Heart right ventricle (tissue), 16 donors: ENCODE measurements at places on chromosomes 1 and 21. TPM values are rescaled to one million over a fixed set of nuclear protein-coding genes. Genes with fewer than 3 reads are reported as not detected.
A peak's percentile ranks its signal among the peaks of the same experiment; 100 is the strongest.

The HES5 gene
- polyA plus RNA-seq: 1.0 TPM

The PRKAA2 gene
- 23.7 TPM for polyA plus RNA-seq

The RHBDL2 gene
- 0.30 TPM for polyA plus RNA-seq

DNA sequence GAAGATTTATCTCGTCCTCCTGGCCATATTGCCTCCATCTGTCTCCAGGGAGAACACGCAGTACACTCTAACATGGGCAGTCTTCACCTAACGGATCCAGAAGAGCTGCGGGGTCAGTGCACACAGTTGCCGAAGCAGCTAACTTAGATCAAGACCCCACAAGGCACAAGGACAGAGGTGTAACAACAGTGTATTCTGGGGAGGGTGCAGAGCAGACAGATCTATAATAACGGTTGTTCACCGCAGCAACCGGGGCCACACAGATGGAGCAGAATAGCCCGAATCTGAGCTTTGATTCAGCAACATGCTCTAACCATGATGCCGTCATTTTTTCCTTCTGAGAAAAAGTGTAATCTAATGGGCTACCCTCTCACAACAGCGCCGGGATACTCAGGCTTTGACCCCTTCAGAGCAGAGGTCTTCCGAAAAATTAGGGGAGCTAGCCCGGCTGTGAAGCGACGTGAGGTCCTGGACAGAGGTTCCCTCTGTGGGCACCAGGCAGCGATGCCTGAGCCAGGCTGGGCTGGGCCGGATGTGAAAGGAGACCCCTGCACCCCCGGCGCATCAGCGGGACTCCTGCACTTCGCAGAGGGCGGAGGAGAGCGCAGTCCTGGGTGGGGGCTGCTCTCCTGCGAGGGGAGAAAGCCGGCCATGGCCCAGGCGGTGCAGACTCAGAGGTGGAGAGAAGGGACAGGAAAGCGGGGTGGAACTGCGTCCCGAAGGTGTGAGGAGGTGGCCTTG is 57.5 kb downstream of the BCL9 start:
- H3K36me3 ChIP-seq: no peaks in the 10 kb centered on the region
- peak overlapping the region; percentile 95 for H3K27ac ChIP-seq
- H3K4me1 ChIP-seq: peaks cover 19% of the 10 kb centered on the region
- peak overlapping the region; percentile 69 for H3K4me3 ChIP-seq
- no peaks in the 10 kb centered on the region for H3K27me3 ChIP-seq
- no peak for DNase-seq

GRCh38 chr1:32028746-32029145 is 15.1 kb downstream of the KHDRBS1 start:
- DNase-seq: no peak
- peaks cover 24% of the 10 kb centered on the region for H3K4me1 ChIP-seq
- H3K27ac ChIP-seq: no peak overlapping the region
- no peaks in the 10 kb centered on the region for H3K27me3 ChIP-seq
- H3K4me3 ChIP-seq: no peak overlapping the region

DNA sequence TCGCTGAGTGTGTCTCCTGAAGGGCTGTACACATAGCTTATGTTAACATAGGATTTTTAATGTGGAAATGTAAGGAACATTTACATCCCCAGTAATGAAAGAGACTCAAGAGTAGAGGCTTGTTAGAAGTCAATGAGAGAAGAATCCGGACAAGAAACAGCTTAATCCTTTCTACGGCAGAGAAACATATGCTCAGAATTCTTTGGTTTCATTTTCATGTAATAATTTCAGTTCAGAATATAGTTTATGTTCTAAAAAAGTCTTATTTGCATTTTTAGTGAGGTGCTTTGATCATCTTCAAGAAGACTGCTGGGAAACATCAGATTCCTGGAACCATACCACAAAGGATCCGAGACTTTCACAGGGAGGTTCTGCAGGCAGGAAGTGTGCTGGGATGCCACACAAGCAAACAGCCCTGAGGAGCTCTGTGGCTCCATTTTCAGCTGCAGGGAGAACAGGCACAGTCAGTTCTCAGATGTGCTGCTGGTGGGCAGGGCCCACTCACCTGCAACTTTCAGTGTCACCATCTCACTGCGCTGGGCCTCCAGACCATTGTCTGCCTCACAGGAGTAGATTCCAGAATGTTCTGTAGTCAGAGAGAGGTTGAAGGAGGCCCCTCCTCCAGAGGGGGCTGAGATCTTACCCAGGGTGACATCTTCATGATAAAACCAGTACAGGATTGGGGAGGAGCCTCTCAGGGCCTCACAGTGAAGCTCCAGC is 28.4 kb downstream of the FCRL5 start:
- H3K27ac ChIP-seq: no peak overlapping the region
- no peak overlapping the region for H3K4me3 ChIP-seq
- no peak for DNase-seq
- no peaks in the 10 kb centered on the region for H3K27me3 ChIP-seq

GRCh38 chr1:52834798-52835197 is 7.8 kb upstream of the ZYG11A start:
- no peaks in the 10 kb centered on the region for H3K4me1 ChIP-seq
- no peak overlapping the region for H3K4me3 ChIP-seq
- no peaks in the 10 kb centered on the region for H3K36me3 ChIP-seq

DNA sequence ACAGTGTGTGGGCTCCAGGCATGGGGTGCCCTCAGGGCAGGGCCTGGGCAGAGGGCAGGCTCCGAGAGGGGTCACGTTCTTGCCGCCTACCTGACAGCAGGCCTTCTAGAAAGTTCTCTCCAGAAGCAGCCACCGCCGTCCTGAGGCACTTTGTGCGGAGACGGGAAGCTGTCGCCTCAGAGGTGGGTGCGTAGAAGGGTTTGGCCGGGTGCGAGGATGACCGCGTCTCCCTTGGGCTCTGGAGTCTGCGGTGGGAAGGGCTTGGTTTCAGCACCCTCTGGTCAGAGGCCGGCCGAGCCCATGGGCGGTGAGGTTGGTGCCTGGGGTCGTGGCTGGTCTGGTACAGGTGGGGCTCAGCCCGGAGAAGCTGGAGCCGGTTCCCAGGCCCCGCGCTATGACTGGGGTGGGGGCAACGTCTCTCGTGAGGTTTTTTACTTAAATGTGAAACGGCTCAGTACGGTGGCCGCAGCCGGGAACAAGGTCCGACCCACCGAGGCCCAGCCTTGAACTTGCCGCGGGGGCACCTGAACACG is 10.1 kb upstream of the TTLL10 start:
- peaks cover 62% of the 10 kb centered on the region for H3K27me3 ChIP-seq
- H3K27ac ChIP-seq: no peak overlapping the region
- H3K4me1 ChIP-seq: peaks cover 2% of the 10 kb centered on the region
- no peaks in the 10 kb centered on the region for H3K36me3 ChIP-seq
- DNase-seq: no peak

DNA sequence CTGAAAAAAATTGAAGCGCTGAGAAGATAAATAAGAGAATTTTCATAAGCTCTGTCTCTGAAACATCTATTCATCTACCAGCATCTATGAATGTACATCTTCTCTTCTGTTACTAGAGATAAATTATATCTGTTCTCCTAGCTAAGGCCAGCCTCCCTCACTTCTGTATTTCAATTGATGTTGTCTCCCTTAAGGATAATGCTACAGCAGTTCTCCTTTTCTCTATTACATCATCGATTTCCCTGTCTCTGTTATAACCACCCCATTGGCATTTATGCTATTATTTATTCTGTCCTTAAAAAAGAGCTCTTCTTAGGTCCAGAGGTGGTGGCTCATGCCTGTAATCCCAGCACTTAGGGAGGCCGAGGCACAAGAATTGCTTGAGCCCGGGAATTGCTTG is 42.9 kb upstream of the TMCO2 start:
- no peak for DNase-seq
- H3K27ac ChIP-seq: no peak overlapping the region
- H3K36me3 ChIP-seq: peaks cover 91% of the 10 kb centered on the region
